Activated CD4-positive, alpha-beta T cell treated with anti-CD3 and anti-CD28 coated beads, Interleukin-2, amount 10 ng/mL, durations not matched to agents 24 days and 14 days (primary cell): ENCODE measurements at places on chromosomes 1 and 21. TPM values are rescaled to one million over a fixed set of nuclear protein-coding genes. Genes with fewer than 3 reads are reported as not detected.
A peak's percentile ranks its signal among the peaks of the same experiment; 100 is the strongest.

GRCh38 chr1:78599294-78599693 is 21.0 kb upstream of the IFI44L start:
- no peak for DNase-seq
- H3K4me1 ChIP-seq: no peaks in the 10 kb centered on the region
- H3K27ac ChIP-seq: no peak overlapping the region
- no peaks in the 10 kb centered on the region for H3K36me3 ChIP-seq
- peaks cover 11% of the 10 kb centered on the region for H3K27me3 ChIP-seq
- H3K4me3 ChIP-seq: no peak overlapping the region

- peaks cover 11% of the 10 kb centered on the region for H3K36me3 ChIP-seq
- peak; percentile 47 for DNase-seq
- H3K4me1 ChIP-seq: peaks cover 11% of the 10 kb centered on the region
- H3K27ac ChIP-seq: no peak overlapping the region
- H3K27me3 ChIP-seq: no peaks in the 10 kb centered on the region
These were observed 11.4 kb downstream of the COQ8A start for GRCh38 chr1:226951286-226952117.

- peaks cover 58% of the 10 kb centered on the region for H3K4me1 ChIP-seq
- H3K36me3 ChIP-seq: peaks cover 86% of the 10 kb centered on the region
- H3K27me3 ChIP-seq: no peaks in the 10 kb centered on the region
- no peak for DNase-seq
- H3K4me3 ChIP-seq: no peak overlapping the region
These were observed 28.4 kb upstream of the CD84 start for GRCh38 chr1:160607672-160608032.

Gene PRAMEF7
- not detected in 2 replicates for total RNA-seq

Gene MAST2
- total RNA-seq: 31.4 and 33.1 TPM in 2 replicates

DNA sequence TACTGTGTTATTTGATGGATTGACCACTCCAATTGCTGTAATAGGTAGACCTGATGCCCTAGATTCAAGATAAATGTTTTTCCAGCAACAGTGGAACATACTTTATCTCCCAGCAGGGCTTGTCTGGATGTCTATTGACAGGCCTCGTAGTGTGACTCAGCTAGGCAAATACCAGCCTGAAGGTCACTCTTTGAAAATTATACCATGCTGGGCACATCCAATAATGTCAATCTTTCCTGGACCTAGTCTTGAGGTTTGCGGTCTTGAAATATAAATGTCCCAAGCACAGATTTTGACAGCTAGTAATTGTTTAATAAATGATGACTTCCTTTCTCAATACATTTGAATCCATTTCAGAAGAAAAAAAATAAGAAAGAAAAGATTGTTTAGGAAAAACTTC is 1138.0 kb upstream of the TMPRSS15 start:
- no peaks in the 10 kb centered on the region for H3K4me1 ChIP-seq
- H3K27ac ChIP-seq: no peak overlapping the region
- H3K4me3 ChIP-seq: no peak overlapping the region
- no peaks in the 10 kb centered on the region for H3K27me3 ChIP-seq
- DNase-seq: no peak

DNA sequence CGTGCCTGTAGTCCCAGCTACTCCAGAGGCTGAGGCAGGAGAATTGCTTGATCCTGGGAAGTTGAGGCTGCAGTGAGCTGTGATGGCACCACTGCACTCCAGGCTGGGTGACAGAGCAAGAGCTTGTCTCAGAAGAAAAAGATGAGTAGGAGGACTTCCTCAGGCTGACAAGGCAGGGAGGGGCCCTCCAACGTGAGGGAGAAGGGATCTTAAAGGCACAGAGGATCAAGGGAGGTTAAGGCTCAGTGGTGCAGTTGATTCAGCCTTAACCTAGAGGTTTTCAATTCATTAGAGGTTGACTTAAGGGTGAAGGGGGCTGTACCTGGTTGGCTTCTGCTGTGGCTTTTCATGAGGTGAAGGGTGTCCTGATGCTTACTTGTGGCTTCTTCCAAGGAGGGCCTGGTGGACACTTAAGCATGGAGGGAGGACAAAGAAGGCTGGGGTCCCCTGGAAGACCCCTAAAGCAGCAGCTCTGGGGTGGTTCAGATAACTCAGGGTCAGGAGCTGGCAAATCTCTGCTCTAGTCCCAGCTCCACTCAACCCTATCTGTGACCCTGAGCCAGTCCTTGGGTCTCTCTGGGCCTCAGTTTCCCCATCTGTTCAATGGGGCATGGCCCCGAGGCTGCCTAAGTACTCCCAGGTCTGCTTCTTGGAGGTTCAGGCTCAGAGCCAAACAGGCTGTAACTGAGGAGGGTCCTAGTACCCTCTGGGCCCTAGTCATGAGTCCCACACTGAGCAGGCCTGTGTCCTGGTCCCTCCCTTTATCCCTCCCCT is 6.3 kb downstream of the EXTL1 start:
- H3K4me3 ChIP-seq: no peak overlapping the region
- no peak overlapping the region for H3K27ac ChIP-seq
- peaks cover 2% of the 10 kb centered on the region for H3K27me3 ChIP-seq
- H3K4me1 ChIP-seq: peaks cover 4% of the 10 kb centered on the region
- H3K36me3 ChIP-seq: no peaks in the 10 kb centered on the region

GRCh38 chr1:41653574-41653973 is 169.1 kb upstream of the EDN2 start:
- no peak for DNase-seq
- H3K27ac ChIP-seq: no peak overlapping the region
- H3K27me3 ChIP-seq: no peaks in the 10 kb centered on the region
- H3K4me1 ChIP-seq: peaks cover 81% of the 10 kb centered on the region

Gene CELA2A
- total RNA-seq: not detected in 2 replicates

Gene TCHH
- not detected in 2 replicates for total RNA-seq

Gene FOXD2
- total RNA-seq: 0.07 and 0.09 TPM in 2 replicates

DNA sequence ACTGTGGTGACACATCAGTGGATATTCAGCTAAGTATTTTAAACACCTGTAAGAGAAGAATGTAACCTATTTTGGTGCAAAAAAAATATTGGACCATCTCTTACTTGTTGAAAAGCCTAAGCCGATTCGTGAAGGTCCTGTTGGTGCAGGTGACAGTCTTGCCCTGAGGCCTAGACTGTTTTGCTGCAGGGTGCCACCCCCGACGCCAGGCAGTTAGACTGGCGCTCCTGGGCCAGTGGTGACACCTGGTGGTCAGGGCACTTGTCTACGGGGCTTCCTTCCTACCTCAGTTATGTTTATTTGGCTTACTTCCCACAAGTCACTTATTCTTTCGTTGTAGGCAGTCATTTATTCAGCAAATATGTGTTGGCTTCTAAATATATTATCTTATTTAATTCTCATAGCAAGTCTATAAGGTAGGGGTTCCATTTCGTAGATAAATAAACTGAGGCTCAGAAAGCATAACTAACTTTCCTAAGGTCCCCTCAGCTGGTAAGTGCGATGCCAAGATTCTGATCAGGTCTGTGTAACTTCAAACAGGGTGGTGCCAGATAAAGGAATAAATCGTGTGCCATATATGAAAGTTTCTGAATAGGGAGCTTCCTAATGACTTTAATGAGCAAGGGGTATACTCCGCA is 1.9 kb downstream of the EEIG2 start:
- no peak overlapping the region for H3K27ac ChIP-seq
- no peaks in the 10 kb centered on the region for H3K27me3 ChIP-seq
- H3K4me1 ChIP-seq: peaks cover 30% of the 10 kb centered on the region
- DNase-seq: peak; percentile 94

Gene MYBPH
- not detected in 2 replicates for total RNA-seq

- H3K27ac ChIP-seq: no peak overlapping the region
- no peaks in the 10 kb centered on the region for H3K36me3 ChIP-seq
- H3K4me3 ChIP-seq: no peak overlapping the region
- H3K27me3 ChIP-seq: no peaks in the 10 kb centered on the region
- H3K4me1 ChIP-seq: no peaks in the 10 kb centered on the region
- no peak for DNase-seq
These were observed 159.6 kb downstream of the PTPRU start for GRCh38 chr1:29395736-29396437.

Gene C1orf226
- total RNA-seq: 0.07 TPM in 1 of 2 replicates, not detected in the other

DNA sequence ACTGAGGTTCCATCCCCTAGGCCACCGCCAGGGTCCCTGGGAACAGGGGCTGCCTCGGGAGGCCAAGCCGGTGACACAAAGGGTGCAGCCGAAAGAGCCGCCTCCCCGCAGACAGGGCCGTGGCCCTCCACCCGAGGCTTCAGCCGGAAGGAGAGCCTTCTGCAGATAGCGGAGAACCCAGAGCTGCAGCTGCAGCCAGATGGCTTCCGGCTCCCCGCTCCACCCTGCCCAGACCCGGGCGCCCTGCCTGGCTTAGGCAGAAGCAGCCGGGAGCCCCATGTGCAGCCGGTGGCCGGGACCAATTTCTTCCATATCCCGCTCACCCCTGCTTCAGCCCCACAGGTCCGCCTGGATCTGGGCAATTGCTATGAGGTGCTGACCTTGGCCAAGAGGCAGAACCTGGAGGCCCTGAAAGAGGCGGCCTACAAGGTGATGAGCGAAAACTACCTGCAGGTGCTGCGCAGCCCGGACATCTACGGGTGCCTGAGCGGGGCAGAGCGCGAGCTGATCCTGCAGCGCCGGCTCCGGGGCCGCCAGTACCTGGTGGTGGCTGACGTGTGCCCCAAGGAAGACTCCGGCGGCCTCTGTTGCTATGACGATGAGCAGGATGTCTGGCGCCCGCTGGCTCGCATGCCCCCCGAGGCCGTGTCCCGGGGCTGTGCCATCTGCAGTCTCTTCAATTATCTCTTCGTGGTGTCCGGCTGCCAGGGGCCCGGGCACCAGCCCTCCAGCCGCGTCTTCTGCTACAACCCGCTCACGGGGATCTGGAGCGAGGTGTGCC is 1.4 kb downstream of the KLHDC7A start:
- DNase-seq: no peak
- no peak overlapping the region for H3K4me3 ChIP-seq
- H3K4me1 ChIP-seq: peaks cover 5% of the 10 kb centered on the region
- H3K27me3 ChIP-seq: no peaks in the 10 kb centered on the region
- no peaks in the 10 kb centered on the region for H3K36me3 ChIP-seq

GRCh38 chr1:34500451-34500850 is 254.4 kb upstream of the GJB5 start:
- peak; percentile 65 for DNase-seq
- H3K27me3 ChIP-seq: no peaks in the 10 kb centered on the region
- no peak overlapping the region for H3K27ac ChIP-seq
- H3K4me3 ChIP-seq: no peak overlapping the region
- H3K36me3 ChIP-seq: no peaks in the 10 kb centered on the region

- DNase-seq: peak; percentile 97
- peaks cover 6% of the 10 kb centered on the region for H3K4me1 ChIP-seq
- no peak overlapping the region for H3K27ac ChIP-seq
- peak overlapping the region; percentile 55 for H3K4me3 ChIP-seq
- H3K27me3 ChIP-seq: peaks cover 31% of the 10 kb centered on the region
These were observed 66.6 kb downstream of the GABPA start for GRCh38 chr21:25801217-25802014.

DNA sequence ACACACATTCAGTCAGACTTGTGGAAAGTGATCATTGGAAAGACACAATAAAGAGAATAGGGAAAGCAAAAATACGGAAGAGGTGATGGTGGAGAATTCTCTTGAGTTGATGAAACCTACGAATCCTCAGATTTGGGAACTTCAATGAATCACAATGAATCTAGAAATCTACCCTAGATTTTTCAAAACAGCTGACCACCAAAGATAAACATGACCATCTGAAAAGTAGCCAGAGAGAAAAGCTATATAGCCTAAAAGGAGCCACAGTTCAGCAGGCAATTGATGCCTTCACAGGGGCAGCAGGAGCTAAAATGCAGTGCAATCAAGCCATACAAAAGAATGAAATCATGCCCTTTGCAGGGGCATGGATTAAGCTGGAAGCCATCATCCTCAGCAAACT is 170.6 kb upstream of the RUNX1 start:
- no peaks in the 10 kb centered on the region for H3K27me3 ChIP-seq
- H3K27ac ChIP-seq: no peak overlapping the region
- no peaks in the 10 kb centered on the region for H3K36me3 ChIP-seq
- DNase-seq: no peak
- no peak overlapping the region for H3K4me3 ChIP-seq

Gene IQGAP3
- total RNA-seq: 10.5 and 11.2 TPM in 2 replicates

DNA sequence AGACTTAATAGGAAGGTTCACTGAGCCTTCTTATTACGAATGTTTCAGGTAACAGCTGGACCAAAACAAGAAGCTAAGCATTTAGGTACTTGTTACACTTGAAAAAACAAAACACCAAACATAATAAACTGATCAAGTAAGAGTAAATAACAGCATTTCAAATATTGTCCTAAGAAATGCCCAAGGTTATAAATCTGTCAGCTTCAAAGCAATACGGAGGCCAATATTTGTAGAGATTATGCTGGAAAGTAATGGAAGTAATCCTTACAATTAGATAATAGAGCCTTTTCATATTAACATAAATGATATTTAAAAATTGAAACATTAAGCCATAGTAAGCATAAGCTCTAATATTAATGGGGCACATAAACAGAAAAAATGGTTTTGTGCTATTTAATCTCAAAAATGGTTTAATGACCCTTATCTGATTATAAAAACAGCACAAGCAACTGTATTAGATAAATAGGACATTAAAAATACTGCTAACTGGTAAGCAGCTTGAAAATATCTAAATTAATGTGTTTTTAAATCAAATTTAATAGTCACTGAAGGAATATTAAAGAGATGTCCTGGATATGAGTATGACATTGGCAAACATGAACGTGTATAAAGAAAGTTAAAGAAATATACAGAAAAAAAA is 43.0 kb upstream of the USH2A start:
- H3K27ac ChIP-seq: no peak overlapping the region
- H3K4me1 ChIP-seq: no peaks in the 10 kb centered on the region
- DNase-seq: no peak
- H3K27me3 ChIP-seq: no peaks in the 10 kb centered on the region

DNA sequence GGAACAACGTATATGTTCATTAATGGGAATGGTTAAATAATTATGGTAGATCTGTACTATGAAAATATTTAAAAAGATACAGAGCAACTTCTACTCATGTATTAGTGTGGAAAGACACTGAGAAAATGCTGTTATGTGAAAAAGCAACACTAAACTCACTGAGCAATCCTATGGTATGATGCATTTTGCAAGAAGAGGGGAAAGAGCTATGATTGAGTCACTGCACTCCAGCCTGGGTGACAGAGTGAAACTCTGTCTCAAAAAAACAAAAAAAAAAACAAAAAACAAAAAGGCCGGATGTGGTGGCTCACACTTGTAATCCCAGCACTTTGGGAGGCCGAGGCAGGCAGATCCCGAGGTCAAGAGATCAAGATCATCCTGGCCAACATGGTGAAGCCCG is 44.4 kb downstream of the ATP5PO start:
- H3K27me3 ChIP-seq: peaks cover 6% of the 10 kb centered on the region
- H3K27ac ChIP-seq: no peak overlapping the region
- no peak overlapping the region for H3K4me3 ChIP-seq
- H3K36me3 ChIP-seq: no peaks in the 10 kb centered on the region
- H3K4me1 ChIP-seq: no peaks in the 10 kb centered on the region

Gene SMIM1
- total RNA-seq: 0.66 and 1.4 TPM in 2 replicates

- H3K4me1 ChIP-seq: no peaks in the 10 kb centered on the region
- H3K4me3 ChIP-seq: no peak overlapping the region
- peaks cover 13% of the 10 kb centered on the region for H3K27me3 ChIP-seq
- DNase-seq: peak; percentile 84
- H3K27ac ChIP-seq: no peak overlapping the region
These were observed 16.2 kb upstream of the ERICH3 start for GRCh38 chr1:74689621-74690363.

GRCh38 chr1:99472893-99473292 is 173.0 kb upstream of the PALMD start:
- H3K27me3 ChIP-seq: peaks cover 6% of the 10 kb centered on the region
- DNase-seq: no peak
- H3K36me3 ChIP-seq: no peaks in the 10 kb centered on the region
- H3K4me3 ChIP-seq: no peak overlapping the region
- H3K27ac ChIP-seq: no peak overlapping the region
- no peaks in the 10 kb centered on the region for H3K4me1 ChIP-seq
